ENCODE measurements at places on chromosomes 4 and X. TPM values are rescaled to one million over a fixed set of nuclear protein-coding genes. Genes with fewer than 3 reads are reported as not detected.

GRCh38 chr4:26619784-26620183 lies 35.9 kb downstream of the TBC1D19 start:
- DNase-seq = peak; percentile 32

DNA sequence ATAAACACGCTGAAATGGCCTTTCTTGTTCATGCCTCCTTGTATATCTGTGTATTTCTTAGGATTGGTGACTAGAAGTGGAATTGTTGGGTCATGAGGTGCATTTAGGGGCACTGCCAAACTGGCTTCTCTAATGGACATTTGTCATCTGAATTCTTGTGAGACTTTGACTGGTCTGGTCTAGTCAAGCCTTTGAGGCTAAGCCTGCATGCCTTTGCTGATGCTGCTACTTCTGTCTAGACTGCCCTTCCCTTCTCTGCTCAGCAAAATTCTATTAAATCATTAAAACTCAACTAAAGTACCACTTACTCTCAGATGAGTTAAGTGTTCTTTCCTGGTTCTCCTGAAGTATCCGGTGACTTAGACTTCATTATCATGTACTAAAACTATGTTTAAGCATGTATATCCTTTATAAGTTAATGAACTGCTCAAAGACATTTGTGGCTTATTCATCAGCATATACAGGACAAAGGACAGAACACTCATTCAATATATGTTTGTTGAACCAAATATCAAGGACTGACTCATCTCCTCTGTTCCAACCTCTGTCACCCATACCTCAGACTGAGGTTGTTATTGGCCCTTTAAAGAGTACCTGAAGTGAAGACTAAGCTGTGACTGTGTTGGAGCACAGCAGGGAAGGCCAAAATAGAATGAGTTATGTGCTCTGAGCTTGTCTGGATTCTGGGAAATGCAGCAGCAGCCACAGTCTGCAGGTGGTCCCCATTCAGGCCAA lies 9.0 kb downstream of the TCEAL1 start:
- peak; percentile 80 for DNase-seq

- no peak for DNase-seq
Observed at GRCh38 chr4:6990661-6991060, 52.5 kb upstream of the TADA2B start.

DNA sequence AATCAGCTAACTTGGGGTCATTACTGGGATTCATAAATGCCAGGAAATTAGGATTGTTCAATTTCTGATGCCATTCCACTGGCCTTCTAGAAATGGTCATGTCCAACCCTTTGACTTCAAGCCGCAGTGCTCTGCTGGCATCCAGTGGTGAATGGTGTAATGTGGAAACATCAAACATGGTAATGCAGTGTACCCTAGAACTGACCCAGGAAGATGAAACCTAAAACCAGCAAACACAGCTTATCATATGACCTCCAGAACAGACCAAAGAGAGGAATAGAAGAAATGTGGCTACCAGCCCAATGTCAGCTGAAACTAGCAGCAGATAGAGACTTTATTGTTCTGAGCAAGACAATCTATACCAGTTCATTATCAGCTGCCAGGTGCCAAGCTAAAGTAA lies 13.8 kb downstream of the CXCL13 start:
- no peak for DNase-seq

DNA sequence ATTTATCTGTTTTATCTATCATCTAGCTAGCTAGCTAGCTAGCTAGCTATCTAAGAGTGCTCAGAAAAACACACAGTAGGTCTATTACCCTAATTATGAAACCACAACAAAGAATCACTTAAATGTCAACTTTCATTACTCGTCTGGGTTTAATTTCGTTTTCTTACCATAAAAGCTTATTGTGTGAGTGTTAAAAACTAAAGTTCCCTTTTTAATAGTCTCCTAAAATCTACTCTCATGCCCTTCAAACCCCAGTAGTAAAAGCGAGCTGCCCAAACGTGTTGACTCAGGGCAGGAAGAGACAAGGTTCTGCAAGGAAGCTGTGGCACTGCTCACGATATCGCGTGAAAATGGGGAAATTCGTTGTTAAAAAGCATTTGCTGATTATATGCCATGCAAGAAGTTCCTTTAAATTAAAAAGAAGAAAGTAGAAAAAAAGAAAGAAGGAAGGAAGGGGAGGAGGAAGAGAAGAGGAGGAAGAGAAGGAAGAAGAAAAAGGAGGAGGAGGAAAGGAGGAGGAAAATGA lies 595 bp downstream of the MBNL3 start:
- peak; percentile 33 for DNase-seq

- DNase-seq = no peak
Observed at GRCh38 chr4:40552536-40552935, 77.1 kb downstream of the RBM47 start.

DNA sequence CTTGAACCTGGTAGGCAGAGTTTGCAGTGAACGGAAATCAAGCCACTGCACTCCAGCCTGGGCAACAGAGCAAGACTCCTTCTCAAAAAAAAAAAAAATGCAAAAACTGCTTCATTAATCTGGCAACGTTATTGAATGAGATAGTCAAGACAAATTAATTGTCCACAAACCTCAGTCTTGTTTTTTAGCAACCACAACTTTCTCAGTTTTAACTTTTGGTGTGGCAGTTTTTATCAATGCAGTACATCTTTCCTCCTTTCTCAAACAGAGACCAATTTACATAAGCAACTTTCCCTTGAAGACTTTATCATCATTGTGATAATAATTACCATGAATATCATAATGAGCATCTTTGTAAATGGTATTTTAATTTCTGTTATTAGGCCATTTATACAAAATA lies 61.7 kb upstream of the GALNTL6 start:
- DNase-seq = no peak

The USP51 gene
- 0.13 TPM for total RNA-seq

- no peak for DNase-seq
Observed at GRCh38 chr4:145852256-145852839, 86.3 kb downstream of the ZNF827 start.

DNA sequence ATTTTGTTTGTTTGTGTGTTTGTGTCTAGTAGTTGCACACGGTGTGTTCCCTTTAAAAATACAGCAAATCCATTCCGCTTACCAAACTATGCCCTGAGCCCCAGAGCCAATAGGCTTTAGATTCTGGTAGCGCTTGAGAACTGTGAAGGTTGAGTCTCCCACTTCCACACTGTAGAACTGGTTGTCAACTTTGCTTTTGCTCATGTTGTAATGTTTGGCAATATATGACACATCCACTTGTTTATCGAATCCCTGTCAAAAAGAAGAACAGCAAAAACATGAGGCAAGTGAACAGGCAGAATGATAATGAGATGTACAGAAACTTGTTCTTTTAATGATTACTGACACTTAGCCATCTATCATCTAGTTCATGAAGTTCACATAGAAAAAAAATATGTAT lies 200.6 kb downstream of the MAPK10 start:
- DNase-seq = no peak

DNA sequence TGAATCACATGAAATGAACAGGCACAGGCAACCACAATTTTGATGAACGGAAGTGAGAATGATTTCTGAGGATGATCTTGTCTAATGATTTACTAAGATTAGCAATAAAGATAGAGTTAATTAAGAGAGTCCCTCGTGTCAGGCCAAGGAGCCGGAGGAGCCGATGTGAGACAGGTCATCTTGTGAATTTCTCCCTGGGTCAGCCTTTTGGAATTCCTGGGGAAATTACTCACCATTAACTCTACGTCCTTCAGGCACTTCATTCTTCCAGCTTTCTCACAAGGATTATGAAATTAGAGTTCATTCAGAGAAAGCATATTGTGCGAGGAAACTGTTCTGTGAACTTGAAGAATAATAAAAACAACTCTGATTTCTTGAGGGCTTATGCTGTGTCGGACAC lies 86.7 kb downstream of the PSAPL1 start:
- no peak for DNase-seq

- no peak for DNase-seq
Observed at GRCh38 chrX:111288841-111289240, 18.6 kb upstream of the CAPN6 start.

DNA sequence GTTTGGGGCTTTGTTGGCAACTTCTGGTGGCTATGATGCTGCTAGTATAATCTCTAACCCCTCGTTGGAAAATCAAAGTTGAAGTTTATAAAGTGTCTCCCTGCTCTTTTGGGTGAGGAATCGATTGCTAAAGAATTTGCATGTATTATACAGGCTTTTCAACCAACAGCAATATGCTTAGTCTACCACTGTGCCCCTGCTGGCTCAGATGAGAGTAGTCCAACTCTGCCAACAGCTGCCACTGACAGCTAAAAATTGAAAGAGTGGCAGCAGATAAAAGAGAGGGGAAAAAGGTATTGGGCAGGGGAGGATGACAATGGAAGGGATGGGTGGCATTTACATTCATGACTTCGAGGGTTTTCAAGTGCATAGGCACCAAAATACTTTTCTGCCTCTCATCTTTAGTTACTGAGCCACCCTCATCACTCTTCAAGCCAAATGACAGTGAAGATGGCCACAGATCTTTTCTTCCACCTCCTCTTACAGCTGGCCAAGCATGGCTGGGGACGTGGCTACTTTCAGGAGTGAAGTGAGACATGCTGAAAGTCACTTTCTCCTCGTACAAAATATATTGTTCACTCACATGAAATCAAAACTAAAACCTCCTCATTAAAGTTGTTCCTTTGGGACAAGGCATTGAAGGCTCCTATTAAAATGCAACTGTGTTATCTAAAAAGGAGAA lies 2.7 kb upstream of the GRIA3 start:
- no peak for DNase-seq

- no peak for DNase-seq
Observed at GRCh38 chr4:18213576-18214198, 192.1 kb upstream of the LCORL start.

GRCh38 chr4:26424153-26424552 lies 66.1 kb downstream of the CCKAR start:
- no peak for DNase-seq

DNA sequence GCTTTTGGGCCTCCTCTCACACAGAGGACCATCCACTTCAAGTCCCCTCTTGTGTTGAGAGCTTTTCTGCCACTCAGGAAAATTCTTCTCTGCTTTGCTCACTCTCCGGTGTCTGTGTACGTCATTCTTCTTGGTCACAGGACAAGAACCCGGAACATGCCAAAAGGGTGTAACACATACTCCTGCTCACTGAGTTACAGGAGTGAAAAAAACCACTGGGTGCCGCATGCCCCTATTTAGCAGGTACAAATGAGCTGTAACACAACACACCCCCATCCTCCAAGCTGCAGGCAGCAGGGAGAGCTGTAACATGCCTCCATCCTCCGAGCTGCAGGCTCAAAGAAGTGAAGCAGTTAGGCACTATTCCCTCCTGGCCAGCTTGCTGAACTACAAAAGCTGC lies 13.0 kb upstream of the CXCL2 start:
- DNase-seq = peak; percentile 96

DNA sequence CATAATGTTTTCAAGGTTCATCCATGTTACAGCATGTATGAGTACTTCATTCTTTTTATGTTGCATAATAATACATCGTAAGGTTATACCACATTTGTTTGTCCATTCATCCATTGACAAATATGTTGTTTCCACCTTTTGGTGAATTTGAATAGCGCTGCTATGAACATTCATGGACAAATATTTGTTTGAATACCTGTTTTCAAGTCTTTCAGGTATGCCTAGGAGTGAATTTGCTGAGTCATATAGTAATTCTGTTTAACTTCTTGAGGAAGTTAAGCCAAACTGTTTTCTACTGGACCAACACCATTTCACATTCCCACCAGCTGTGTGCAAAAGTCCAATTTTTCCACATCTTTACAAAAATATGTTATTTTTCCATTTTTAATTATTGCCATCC lies 31.5 kb downstream of the IRS4 start:
- DNase-seq = no peak

- peak; percentile 49 for DNase-seq
Observed at GRCh38 chr4:186342582-186342981, 76.6 kb downstream of the F11 start.

GRCh38 chrX:130109429-130110378 lies 593 bp downstream of the ELF4 start:
- DNase-seq = no peak

DNA sequence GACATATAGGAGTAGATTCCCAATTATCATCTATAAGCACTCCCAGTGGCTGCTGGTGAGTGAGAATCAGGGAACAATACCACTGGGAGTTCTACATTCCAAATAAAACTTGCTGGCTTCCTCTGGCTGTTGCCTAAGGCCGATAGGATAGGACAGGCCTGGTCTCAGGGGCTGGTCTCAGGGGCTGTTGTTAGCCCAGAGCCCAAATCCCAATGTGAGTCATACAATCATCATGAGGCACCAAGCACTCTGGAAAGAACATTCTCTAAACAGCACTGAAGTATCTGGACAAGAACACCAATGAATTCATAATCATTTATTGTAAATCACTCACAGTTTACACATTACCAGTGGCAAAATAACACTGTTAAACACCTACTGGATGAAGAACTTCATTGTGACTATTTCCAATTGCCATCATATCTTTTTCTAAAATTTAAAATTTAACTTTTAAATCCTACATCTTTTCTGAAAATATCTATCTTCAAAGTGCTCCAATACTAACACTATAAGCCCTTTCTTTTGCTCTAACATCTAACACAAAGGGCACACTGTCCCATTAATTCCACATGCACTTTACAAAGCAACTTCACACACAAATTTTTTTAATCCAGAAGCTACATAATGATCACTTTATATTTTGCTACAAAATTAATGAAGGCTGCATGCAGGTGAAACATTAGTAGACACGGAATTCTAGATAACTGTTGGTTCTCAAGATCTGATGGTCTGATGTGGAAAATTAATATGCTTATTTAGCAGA lies 67.6 kb upstream of the TMEM150C start:
- DNase-seq = peak; percentile 24

- no peak for DNase-seq
Observed at GRCh38 chr4:20813700-20814099, 113.4 kb downstream of the PACRGL start.

The TGIF2LX gene
- not detected for total RNA-seq

DNA sequence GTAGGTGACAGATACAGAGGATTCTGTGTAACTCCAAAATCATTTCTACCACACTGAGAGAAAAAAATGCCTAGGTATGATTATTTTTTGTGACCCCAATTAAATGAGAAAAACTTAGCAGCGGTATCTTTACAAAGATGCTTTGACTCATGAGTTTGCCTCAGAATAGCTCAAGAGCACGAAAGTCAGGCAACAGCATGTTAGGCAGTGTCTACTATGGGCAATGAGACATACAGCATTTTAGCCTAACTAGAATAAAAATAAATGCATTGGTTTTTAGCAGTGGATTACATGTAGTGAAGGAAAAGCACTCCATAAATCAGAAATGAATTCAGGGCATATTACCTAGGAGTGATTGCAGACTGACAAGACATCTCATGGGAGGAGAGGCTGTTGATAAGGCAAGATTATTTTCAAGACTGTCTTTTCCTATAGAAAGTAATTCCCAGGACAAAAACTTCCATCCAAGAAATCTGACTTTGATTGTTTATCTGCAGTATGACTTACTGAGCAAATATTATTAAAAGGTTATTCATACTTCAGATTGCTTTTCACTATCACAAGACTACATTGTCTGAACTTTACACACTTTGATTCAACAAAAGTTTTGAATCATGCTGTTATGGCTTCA lies 3.6 kb downstream of the ANXA10 start:
- peak; percentile 35 for DNase-seq

The UBE2K gene
- total RNA-seq = 105 TPM

GRCh38 chr4:159444678-159445077 lies 341.8 kb downstream of the RAPGEF2 start:
- DNase-seq = peak; percentile 60

GRCh38 chr4:109690690-109691410 lies 12.4 kb downstream of the CASP6 start:
- DNase-seq = no peak
